ENCODE measurements at places on chromosomes 1 and 21.
A peak's percentile ranks its signal among the peaks of the same experiment; 100 is the strongest.

- DNase-seq = no peak
Observed at GRCh38 chr1:64956010-64956640, 10.2 kb downstream of the JAK1 start.

GRCh38 chr1:197982256-197982655 lies 65.1 kb downstream of the LHX9 start:
- no peak for DNase-seq

- DNase-seq = no peak
Observed at GRCh38 chr1:234521836-234522235, 42.9 kb upstream of the TARBP1 start.

GRCh38 chr1:205262731-205263171 lies 35.0 kb downstream of the TMCC2 start:
- no peak for DNase-seq

DNA sequence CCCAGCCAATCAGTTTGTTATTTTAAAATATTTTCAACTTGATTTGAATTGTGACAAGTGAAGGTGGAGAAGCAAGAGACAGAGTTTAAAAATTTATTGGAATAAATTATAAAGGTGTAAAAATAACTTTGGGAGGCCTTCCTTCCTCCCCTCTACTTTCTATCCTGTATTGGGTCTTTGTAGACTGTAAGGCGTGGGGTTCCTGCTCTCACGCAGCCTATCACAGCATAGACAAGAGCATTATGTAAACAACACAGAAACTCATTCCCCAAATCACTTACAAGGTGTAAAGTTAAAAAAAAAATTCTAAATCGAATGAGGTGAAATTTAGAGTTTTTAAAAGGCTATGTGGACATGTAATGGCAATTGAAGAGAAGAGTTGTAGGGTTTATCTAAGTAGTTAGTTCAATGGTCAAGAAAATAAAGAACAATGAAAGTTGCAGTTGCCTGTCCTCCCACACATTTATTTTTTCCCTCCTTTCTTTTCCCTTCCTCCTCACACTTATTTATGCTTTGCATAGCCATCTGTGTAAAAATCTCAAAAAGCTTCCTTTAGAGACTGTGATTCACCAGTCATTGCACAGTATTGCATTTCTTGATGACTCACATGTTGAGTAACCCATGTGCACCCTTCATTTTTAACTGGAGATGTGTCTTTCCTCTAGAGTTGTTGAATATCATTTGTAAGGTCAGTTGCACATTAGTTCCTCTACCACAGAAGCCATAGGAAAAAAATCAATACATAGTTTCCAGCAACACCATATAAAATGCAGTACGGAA lies 242.2 kb downstream of the PTPRC start:
- peak; percentile 95 for DNase-seq

- DNase-seq = no peak
Observed at GRCh38 chr1:24481101-24481500, 21.5 kb upstream of the RCAN3 start.

DNA sequence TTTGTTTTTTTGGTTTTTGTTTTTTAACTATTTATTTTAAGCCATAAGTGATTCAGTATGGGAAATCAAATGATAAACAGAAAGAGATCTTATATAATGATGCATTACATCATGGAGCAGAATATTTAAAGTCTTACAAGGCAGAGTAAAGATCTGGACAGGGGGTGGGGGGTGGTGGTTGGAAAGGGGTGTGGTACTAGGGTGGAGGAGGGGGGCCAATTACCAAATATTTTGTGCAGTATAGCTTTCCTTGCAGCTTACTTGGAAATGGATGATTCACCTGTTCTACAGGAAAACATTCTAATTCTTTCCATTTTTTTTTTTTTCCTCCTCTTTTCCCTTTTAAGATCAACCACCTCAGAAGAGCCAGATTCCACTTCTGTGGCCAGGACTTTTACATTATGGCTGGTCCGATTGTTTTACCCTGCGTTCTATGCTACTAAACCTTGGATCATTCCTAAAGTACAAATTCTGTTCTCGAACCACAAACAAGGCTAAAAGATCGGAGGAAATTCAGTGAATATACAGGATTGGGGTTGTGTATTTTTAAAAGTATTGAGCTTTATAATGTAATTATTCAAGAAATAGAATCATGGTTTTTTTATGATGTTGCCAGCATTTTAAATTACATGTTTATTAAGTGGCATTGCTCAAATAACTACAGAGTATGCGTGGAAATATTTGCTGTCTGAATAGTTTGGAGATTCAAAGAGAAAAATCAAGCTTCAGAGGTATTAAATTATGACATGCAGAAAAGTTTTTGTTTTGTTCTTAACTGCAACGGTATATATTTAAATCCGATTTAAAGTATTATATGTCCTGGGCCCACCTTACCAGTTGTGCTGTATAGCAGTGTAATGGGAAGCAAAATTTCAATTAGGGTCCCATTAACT lies 859.5 kb downstream of the USP25 start:
- DNase-seq = no peak

DNA sequence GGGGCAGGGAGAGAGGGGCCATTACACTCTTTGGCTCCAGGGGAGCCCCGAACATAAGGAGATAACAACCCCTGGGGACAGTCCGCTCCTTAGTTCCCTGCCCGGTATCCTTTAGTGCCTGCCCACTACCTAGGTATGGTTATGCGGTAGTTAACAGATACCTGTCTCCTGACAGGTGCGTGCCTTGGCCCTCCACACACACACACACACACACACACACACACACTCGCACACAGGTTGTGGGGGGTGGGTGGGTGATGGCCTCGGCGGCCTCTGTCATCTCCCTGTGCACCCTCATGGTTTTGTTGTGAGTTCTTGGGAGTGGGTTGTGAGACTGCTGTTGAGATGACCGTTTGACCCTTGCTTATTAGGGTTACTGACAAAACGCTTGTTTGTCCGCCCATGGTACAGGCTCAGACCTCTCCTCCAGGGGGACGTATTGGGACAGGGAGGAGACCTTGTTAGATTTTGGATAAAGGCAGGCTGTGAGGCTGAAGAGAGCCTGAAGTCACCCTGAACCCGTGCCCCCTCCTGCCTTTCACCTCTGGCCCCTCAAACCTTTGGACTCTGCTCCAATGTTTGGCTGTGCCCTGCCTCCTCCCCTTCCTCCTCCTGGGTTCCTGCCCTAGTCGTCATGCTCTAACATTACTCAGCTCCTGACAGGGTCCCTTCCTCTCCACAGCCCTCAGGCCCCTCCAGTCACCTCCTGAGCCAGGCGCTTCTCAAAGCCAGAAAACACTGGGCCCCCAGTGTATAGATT lies 979 bp downstream of the RASSF5 start:
- DNase-seq = no peak

DNA sequence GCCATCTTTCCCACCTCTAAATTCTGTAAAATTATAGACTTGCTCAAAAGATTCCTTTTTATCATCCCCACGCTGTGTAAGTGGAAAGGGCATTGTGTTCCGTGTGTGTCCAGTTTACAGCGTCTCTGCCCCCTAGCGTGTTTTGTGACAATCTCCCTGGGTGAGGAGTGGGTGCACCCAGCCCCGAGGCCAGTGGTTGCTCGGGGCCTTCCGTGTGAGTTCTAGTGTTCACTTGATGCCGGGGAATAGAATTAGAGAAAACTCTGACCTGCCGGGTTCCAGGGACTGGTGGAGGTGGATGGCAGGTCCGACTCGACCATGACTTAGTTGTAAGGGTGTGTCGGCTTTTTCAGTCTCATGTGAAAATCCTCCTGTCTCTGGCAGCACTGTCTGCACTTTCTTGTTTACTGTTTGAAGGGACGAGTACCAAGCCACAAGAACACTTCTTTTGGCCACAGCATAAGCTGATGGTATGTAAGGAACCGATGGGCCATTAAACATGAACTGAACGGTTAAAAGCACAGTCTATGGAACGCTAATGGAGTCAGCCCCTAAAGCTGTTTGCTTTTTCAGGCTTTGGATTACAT lies 61.9 kb downstream of the POFUT2 start:
- no peak for DNase-seq

GRCh38 chr1:192756314-192756713 lies 52.5 kb upstream of the RGS2 start:
- DNase-seq = no peak

- DNase-seq = no peak
Observed at GRCh38 chr1:201667479-201667878, 128.6 kb downstream of the NAV1 start.

- no peak for DNase-seq
Observed at GRCh38 chr1:157007306-157007705, 38.2 kb downstream of the ARHGEF11 start.

- no peak for DNase-seq
Observed at GRCh38 chr1:178308438-178308837, 188.3 kb downstream of the CLEC20A start.

GRCh38 chr1:202113690-202114300 lies 8.9 kb upstream of the GPR37L1 start:
- DNase-seq = no peak

GRCh38 chr1:217004776-217005436 lies 281.7 kb upstream of the ESRRG start:
- DNase-seq = no peak

- no peak for DNase-seq
Observed at GRCh38 chr1:119483441-119484200, 23.4 kb upstream of the HSD3B1 start.

GRCh38 chr1:209863766-209864485 lies 36.2 kb downstream of the UTP25 start:
- DNase-seq = no peak

GRCh38 chr1:76881762-76882161 lies 14.5 kb downstream of the ST6GALNAC5 start:
- DNase-seq = no peak

GRCh38 chr21:39073717-39074116 lies 109.5 kb downstream of the PSMG1 start:
- DNase-seq = no peak

- DNase-seq = no peak
Observed at GRCh38 chr1:78334114-78334513, 156.7 kb upstream of the PTGFR start.

GRCh38 chr21:15688016-15688415 lies 41.8 kb upstream of the USP25 start:
- DNase-seq = no peak

DNA sequence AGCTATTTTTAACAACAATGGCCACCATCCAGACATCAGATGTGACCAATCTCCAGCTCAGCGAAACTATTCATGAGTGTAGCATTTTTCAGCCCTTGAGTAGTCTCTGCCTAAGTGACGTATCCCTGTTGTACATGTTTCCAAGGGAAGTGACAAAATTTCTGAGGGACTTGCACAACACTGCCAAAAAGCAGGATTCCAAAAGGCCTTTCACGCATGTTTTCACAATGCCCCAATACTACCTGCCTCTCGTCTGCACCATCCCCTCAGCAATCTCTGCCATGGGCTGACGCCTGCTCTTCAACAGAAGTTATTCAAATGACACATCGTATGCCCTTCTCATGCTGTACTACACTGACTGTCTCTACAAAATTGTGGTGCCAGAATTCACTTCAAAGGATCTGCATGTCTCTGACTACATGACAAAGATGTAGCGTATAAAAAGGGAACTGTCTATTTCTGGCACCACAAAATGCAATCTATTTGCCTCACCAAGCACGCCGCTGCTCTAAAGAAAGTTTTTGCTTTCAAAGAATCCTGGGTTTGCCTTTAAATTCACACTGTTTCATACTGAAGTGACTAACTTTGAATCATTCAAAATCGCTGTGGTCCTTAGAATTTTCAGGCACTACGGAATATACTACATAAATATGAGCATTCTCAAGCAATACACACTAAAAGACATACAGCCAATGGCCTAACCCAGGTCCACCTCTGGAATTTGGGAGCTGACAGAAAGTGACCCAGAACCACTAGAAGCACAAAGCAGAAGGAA lies 32.9 kb downstream of the JAK1 start:
- DNase-seq = no peak

DNA sequence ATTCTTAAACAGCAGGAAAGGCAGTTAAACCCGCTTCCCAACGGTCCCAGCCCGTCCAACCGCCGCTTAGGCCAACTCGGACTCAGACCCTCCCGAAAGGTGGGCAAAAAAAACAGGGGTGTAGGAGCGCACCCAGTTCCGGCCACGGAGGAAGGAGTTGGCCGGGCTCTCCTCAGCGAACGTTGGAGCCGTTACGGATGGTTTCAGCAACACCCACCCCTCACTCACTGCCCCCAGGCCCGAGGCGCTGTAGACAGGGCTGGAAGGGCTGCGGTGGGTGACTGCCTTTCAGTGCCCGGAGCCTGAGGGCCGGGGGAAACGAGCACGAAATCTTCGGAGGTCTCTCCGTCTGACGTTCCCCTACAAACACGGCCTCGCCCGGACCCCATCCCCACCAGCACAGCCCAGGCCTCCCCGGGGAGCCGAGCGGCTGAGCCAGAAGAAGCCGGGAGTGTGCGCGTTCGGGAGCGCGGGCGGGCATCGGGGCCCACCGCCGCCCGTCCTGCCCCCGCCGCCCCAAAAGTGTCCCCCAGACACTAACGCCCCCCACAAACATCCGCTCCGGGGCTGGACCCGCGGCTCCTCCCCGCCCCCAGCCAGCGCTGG lies 1.3 kb downstream of the KDM5B start:
- no peak for DNase-seq

GRCh38 chr1:22319608-22320007 lies 132.0 kb upstream of the ZBTB40 start:
- no peak for DNase-seq

GRCh38 chr1:20867847-20868246 lies 80.7 kb upstream of the HP1BP3 start:
- no peak for DNase-seq

DNA sequence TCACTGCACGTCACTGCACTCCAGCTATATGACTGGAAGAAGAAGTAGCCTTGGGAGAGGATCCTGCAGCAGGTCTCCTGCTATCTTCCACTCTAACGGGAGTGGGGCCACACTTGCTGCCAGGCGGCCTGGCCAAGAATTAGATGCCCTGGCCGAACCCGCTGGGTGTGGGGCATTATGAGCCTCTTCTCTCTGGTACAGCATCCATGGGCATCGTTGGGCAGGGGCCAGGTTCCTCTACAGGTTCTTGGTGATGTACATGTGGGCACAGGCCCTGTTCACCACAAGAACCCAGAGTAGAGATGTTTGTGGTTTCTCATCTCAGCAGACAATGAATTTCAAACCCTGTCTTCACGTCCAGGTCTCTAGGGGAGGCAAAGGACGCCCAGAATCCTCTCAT lies 370.5 kb downstream of the NPHP4 start:
- no peak for DNase-seq

DNA sequence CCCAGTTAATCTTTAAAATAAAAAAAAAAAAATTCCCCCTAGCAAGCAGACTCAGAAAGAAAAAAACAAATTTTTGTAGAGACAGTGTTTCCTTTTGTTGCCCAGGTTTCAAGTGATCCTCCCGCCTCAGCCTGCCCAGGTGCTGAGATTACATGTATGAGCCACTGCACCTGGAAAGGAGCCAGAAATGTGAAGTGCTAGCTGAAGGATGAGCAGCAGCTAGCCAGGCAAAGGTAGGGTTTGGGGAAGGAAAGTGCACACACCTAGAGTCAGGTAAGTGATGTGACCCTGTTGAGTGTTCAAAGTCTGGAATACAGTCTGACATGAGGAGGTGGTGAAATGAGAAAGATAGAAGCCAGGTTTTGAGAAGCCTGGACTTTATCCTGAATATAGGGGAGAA lies 1.7 kb downstream of the AKR1A1 start:
- no peak for DNase-seq

- DNase-seq = no peak
Observed at GRCh38 chr21:41156142-41156541, 11.8 kb upstream of the BACE2 start.
